Fibroblast of skin of right quadriceps (primary cell): ENCODE measurements at places on chromosomes 3 and 15.

- DNase-seq: peak; percentile 47
Measured at GRCh38 chr15:75731248-75732151, 18.9 kb upstream of the CSPG4 start.

GRCh38 chr3:122857019-122857418 lies 62.1 kb downstream of the SLC49A4 start:
- DNase-seq: peak; percentile 26

- DNase-seq: no peak
Measured at GRCh38 chr3:123638936-123639689, 54.3 kb upstream of the HACD2 start.

DNA sequence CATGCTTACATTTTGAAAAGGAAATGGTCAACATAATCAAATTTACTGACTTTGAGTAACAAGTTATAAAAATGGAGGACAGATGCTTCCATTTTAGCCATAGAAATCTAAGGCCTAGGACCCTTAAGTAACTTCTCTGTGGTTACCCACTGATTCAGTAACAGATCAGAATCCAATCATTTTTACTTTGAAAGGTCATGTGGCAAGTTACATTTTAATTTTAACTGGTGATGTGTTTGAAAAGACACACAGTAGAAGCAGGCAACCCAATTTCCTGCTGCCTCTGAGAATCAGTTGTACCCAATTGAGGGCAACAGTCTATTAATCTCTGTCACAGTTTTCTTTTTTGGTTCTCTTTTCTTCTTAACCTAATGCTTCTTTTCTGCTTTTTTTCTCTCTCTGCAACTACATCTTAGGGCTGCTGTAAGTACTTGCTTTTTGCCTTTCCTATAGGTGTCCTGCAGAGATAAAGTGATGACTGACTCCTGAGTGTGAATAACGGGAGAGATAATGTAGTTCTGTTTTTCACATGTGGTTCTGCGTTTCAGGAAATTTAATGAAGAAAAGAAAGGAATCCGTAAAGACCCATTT lies 3.3 kb downstream of the ZWILCH start:
- DNase-seq: no peak

DNA sequence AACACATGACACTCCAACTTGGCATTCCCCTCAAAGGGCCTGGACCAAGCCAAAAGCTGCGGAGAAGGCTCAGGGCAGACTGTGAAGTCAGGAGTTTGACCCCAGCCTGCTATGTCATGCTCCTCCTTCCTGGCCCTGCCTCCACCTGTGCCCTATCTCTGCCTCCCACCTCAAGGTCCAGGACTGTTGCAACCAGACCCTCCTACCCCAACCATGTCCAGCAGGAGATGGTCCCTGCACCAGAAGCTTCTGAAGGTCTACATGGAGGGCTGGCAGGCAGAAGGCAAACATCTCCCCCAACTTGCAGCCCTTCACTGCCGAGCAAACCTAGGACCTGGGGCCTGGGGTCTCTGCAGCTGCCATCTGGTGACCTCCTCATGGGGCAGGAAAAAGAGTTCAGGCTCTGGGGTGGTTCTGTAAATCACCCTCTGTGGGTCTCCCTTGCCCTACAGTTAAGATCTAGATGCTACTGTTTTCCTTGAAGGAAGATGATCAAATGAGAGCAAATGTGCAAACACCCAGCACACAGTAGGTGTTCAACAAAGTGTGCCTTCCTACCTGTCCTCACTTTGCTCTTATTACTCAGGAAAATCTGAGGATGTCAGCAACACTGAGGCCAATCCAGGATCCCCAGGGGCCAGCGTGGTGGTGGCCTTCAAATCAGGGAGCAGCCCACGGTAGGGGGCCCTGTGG lies 11.5 kb upstream of the CSK start:
- DNase-seq: no peak

DNA sequence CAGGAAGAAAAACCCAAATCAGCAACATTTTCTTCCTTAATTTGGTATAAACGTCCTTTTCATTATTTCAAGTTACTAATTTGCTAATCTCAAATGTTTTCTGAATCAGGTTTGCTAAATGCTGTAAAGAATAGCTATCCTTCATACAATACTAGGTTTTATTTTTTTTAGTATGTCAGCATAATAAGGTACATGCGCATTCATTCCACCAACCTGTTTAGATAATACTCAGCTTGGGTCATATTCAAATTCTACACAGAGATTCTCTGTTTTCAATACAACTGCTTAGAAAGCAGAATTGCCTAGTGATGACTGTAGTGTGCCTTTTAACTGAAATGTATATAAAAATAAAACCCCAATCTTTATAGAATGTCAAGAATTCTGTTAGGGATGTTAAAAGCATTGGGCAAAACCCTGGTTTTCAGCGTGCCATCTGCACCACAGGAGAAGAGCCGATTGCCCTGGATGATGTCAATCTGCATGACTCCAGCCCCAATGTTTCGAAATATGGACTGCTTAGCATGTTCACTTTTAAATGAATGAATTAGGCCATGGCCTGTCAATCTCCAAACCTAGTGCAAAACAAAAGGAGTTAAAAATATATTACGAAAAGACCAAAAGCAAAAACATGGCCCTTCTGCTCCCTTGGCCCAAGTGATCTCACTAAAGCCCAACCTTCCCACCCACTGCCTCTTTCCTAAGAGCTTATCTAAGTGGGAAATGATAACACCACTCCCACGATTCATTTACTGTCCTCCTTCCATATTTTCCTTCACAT lies 107.4 kb downstream of the GLDN start:
- no peak for DNase-seq

- DNase-seq: no peak
Measured at GRCh38 chr3:112806903-112807302, 39.8 kb downstream of the CD200R1L start.

DNA sequence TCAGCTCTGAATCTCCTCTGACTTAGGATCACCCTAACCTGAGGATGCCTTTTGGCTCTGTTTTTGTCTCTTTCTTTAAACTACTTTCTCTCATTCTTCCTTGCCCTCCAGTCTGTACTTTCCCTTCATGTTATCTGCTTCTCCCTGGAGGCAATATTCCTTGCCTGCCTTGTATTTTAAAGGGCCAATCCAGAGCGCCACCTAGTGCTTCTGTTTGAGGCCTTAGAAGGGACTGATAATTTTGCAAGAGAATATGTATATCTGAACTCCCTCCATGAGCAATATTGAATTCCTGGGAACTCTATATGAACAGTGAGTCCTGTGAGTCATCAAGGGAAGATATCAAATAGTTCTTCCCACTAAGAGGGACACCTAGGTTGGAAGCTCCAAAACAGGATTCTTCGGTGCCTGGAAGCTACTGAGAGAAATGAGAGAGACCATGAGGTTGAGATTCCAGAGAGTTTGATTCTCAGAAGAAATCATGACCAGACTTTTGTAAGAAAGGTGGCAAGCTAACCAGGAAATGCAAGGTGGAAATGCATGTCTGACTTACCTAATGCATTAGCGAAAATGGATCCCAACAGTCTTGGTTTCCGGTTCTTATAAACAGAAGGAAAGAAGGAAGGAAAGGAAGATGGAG lies 203.8 kb upstream of the CD96 start:
- peak; percentile 80 for DNase-seq

DNA sequence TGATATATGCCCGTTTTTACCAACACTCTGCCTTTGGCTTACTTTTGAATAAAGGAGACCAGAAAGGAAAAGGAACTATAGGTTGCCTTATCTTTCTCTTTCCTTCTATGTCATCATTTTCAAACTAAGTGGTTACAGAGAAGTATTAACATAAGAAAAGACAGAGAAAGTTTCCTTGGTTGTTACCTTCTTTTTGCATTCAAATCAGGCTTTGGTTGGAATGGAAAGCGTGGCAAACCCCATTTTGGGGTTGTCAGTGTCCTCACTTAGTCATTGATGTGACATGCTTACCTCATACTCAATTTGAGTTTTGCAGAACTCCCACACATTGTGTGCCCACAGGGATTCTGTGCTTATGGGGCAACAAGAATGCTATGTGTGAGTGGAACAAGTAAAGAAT lies 3.7 kb upstream of the THRB start:
- DNase-seq: no peak

DNA sequence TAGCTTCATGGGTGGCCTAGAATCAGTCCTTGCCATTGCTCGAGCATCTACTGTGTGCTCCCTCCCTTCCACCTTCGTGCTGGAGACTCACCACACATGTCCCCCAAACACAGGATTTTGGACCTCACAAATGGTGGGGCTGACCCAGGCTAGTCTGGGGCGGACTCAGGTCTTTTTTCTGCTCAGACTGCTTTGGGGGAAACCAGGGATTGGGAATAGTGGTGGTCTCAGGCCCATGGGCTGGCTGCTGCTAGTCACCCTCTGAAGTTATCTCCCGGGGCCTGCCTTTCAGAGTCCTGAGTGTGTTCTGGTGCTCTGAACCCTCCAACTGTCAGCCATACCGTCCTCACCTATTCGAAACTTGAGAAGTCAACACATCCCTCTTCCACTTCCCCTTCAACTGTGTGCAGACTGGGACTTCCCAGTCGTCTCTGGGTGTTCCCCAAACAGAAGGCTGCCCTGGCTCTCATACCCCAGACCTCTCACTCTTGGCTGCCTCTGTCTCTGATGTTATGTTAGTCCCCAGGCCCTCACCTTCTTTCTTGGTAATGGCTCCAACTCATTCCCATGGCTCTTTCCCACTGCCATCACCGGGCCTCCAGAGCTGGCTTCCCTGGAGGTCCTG lies 46.0 kb downstream of the PPCDC start:
- DNase-seq: no peak

DNA sequence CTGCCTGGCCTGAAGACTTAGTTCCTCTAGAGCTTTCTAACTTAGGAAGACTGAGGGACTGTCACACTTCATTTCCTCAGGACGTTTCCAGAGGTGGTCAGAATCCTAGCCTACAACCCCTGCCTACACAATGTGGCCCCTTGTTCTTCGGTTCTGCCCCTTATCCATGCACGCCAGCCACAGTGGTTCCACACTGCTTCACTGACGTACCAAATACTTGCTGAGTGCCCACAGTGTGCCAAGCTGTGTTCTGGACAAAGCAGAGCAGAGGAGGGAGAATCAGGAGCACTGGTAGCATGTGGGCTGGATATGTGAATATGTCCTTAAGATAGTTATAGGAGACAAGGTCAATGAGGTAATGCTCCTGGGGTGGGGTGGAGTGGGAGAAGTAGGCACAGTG lies 70.5 kb upstream of the SAMMSON start:
- no peak for DNase-seq

- peak; percentile 44 for DNase-seq
Measured at GRCh38 chr3:50525987-50526386, 22.6 kb upstream of the CACNA2D2 start.

DNA sequence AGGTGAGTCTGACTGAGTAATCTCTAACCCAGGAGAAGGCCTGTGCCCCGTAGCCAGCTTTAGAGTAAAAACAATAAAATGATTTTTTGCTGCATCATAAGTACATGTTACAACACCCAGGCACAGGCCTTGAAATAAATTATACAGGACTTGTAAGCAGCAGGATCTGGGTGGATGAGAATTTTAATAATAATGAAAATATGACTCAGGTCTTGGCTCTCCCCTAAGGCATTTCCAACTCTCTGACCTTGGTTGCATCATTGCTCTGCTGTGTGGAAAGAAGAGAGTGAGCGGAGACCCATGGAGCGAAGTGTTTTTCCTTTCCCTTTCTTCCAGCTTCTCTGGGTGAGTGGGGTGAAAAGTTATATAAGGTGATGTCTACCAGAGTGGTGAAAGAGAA lies 44.6 kb downstream of the EOMES start:
- peak; percentile 93 for DNase-seq

DNA sequence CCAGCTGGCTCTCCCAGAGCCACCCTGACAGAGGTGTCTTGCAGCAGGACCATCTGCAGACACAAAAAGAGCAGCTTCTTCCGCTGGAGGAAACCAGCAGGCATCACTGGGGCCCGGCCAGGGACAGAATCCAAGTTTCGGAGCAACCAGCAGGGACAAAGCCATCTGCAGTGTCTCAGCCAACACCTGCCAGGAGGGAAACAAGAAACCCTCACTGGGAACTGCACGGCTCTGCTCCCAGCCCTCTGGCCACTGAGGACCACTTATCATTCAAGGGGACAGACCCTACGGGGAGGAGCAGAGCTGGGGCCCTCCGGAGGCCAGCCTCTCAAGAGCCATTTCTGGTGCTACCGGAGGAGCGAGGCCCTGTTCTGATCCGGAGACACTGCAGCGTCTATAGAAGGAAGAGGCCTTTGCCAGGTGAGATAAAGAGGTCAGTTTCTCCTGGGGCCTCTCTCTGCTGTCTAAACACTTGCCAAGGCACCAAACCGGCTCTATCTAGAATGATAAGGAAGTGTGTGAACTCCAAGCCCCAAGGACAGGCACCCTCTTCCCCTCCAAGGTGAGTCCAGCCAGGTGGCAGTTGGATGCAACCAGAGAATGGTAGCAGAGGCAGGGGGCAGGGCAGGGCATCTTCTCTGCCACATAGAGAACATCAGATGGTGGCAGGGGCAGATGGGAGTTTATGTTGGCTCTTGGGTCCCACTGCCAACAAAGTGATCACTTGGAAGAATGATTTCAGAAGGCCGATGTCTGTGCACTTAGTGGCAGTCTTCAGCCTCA lies 89.0 kb downstream of the CHSY1 start:
- no peak for DNase-seq

DNA sequence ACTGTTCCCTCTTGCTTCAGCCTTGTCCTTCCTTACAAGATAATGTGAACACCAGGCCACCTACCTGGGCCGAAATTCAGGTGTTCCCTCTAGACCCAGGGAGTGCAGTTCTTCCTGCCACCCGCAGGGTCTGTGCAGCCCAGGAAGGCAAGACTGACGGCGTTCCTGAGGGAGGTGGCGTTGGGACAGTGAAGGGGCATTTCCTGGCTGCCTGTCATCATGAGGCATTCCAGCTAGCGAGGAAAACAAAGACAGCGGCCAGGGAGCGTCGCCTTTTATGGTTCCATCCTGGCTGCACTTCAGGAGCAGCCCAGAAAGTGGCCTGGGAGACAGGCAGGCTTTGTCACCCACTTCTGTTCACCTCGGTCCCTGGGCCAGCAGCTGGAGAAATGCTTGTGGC lies 84.8 kb upstream of the WNT5A start:
- DNase-seq: no peak

DNA sequence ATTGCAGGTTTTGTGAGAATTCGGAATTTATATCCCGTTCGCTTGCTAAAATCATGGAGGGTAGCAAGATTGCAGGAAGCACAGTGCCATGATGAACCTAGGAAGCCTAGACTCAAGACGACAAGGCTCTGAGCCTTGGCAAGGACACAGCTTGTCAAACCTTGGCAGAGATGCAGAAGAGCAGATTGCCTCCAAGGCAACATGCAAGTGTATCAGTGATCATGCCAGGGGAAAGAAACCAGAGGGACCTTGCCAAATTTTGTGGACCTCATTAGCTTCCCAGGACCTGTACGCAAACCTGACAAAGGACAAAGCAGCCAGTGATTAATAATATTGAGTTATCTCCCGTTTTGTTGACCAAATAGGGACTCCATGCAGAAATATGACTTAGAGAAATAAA lies 159.7 kb downstream of the GOLIM4 start:
- no peak for DNase-seq
